ENCODE measurements at places on chromosomes 2 and 18. TPM values are rescaled to one million over a fixed set of nuclear protein-coding genes. Genes with fewer than 3 reads are reported as not detected.

Gene PREB
- 52.6 TPM for total RNA-seq

Gene RFTN2
- 20.4 TPM for total RNA-seq

Gene SLC30A3
- total RNA-seq: not detected

Gene SCG2
- total RNA-seq: 2.4 TPM

Gene UGT1A10
- not detected for total RNA-seq

Data from tongue (tissue), 3 donors.